NCI-H1417 treated with DMSO at 0.1 percent for 48 hours (cell line): ENCODE measurements at places on chromosomes 6 and 20.

DNA sequence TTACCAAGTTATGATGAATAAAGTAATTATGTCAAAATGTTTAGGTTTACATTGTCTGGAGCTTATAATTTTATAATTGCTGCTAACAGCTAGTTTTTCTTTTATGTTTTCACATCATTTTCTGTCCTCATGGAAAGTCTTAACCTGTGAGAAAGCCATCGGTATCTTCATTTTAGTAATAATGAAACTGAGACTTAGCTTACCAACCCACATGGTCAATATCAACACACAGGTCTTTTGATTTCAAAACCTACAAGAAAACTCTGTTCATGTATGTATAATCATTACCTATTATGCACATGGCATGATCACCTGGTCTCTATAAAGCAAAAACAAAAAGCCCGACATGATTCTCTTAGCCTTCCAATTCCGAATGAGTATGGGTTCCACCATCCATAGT lies 61.9 kb downstream of the KCNQ5 start:
- no peak for DNase-seq

GRCh38 chr6:18707714-18708439 lies 320.7 kb downstream of the RNF144B start:
- DNase-seq = no peak

DNA sequence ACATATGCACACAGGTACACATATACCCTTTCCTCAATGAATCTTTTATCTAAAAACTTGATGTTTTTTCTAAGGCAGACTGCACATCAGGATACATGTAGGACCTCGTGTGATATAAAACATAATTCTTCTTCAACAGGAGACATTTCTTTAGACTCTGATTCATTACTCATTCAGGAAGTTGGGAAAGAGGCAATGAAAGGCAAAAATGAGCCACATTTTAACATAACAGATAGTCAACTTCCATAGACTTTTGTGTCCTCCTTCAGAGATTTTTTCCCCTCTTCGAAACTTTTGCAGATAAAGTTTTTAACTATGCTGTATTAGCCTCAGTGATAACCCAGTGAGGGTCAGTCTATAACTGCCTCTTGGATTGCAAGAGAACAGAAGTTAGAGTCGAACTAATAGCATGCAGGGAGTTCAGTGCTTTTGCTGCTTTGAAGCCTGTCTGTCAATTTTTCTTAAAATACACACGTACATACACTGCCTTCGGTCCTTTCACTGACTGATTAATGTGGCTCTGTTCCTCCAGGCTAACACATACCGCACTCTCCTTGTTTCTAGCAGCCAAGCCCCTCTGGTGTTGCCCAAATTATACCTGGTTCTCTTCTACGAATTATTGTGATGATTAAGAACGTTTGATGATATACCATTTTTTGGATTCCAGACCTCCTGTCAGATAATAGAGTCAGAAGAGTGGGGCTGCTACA lies 562.5 kb upstream of the MAP3K7 start:
- DNase-seq = no peak

- no peak for DNase-seq
Observed at GRCh38 chr6:169986171-169986847, 234.9 kb downstream of the ERMARD start.

- no peak for DNase-seq
Observed at GRCh38 chr6:138161088-138161337, 726 bp upstream of the ARFGEF3 start.

- no peak for DNase-seq
Observed at GRCh38 chr20:44123251-44123650, 63.7 kb downstream of the JPH2 start.
